GM19239 (cell line): ENCODE measurements at places on chromosomes 7 and 10.

GRCh38 chr7:54831046-54831643 is 72.1 kb upstream of the SEC61G start:
- DNase-seq: no peak

- no peak for DNase-seq
Measured at GRCh38 chr10:18664841-18665478, 5.7 kb downstream of the ARL5B start.

GRCh38 chr7:99594948-99595745 is 2.9 kb upstream of the TMEM225B start:
- no peak for DNase-seq

- no peak for DNase-seq
Measured at GRCh38 chr10:131825960-131826650, 74.7 kb upstream of the PPP2R2D start.

GRCh38 chr7:5638994-5639393 is 142.5 kb downstream of the RNF216 start:
- no peak for DNase-seq

DNA sequence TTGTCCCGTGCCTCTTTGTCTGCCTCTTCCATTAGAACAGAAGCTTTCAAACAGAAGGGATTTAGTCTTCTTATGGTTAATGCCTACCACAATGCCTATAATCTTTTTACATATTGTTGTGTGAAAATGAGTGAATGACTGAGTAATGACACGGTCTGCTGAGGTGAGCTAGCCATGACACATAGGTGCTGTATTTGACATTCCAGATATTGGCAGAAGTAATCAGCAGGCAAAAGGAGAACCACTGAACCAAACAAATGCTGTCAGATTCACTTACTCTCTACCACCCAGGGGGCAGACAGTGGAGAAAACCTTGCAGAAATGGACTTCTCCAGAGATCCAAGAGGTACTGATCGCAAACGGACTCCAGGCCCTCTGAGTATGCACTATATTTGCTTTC is 377.2 kb upstream of the VWC2 start:
- DNase-seq: no peak
